Putamen (tissue), 1 donor: ENCODE measurements at places on chromosomes 13 and 19.

- DNase-seq = no peak
These were observed 22.2 kb downstream of the VSTM2B start for GRCh38 chr19:29547981-29548380.

DNA sequence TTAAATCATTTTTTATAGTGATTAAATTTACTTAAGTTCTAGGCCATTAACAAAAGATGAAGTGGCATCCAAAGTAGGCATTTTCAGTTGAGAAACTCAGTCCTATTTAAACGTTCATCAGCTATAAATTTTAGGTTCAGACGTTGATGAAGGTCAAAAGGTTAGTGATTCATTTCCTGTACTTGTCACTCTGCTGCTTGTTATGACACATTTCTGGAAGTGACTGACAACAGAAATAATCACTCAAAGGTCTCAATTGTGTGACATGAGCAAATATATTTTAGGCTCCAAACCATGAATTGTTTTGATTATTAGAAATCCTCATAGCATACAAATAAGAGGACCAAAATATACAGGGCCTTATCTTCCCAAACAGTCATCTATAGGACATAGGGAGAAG lies 10.3 kb upstream of the EDNRB start:
- no peak for DNase-seq

DNA sequence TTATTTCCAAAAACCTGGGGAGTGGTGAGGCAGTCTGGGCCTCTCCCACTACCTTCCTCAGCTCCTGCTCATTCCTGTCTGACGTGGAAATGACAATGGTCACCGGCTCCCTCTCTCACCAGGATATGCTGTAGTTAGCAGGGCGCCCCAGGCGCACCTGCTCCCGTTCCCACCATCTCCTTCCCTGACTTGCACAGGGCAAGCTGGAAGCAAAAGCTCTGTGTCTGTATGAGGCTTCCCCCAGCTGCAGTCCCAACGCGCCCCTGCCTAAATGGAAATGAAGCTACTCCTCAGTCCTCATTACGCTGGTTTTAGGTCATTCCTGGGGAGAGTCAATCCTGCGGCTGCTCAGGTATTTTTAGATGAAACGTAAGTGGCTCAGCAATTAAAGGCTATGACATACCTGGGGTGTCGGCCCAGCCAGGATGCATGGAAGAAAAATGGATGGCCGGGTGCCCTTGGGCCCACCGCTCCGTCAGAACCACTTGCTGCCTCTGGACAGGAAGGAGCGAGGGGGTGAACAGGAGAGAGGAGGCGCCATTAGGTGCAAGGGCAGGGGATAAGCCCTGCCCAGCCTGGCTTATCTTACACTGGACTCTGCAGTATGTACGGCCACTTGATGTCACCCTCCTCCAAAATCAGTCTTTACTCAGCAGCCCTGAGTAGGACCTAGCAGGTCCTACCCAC lies 32.4 kb downstream of the DHRS12 start:
- no peak for DNase-seq

- DNase-seq = no peak
These were observed 5.6 kb upstream of the GATAD2A start for GRCh38 chr19:19399733-19400433.

- DNase-seq = no peak
These were observed 419.9 kb upstream of the PRR20A start for GRCh38 chr13:56720841-56721240.

DNA sequence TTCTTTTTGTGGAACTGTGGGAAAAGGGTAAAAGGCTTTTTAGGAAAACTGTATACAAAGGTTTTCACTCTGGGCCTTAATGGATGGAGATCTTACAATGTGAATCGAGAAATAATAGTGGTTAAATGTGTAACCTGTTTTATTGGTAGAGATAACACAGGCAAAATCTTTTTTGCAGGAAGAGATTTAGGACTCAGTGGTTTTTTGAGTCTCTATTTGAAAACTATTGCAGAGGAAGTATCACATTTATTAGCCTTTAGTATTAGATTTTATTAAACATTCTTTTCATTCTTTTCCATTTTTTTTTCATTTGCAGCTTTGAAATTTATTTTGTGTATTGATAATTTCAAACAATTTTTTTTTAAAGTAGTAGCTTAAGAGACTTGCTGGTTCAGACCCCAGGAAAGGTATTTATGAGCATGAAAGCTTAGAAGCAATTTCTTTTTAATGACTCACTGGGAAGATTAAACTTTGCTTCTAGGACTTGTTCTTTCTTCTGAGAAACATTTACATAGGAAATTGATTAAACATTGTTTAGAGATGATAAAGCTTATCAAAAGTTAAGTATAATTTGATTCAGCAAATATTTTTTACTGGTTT lies 10.5 kb downstream of the KLF5 start:
- no peak for DNase-seq

DNA sequence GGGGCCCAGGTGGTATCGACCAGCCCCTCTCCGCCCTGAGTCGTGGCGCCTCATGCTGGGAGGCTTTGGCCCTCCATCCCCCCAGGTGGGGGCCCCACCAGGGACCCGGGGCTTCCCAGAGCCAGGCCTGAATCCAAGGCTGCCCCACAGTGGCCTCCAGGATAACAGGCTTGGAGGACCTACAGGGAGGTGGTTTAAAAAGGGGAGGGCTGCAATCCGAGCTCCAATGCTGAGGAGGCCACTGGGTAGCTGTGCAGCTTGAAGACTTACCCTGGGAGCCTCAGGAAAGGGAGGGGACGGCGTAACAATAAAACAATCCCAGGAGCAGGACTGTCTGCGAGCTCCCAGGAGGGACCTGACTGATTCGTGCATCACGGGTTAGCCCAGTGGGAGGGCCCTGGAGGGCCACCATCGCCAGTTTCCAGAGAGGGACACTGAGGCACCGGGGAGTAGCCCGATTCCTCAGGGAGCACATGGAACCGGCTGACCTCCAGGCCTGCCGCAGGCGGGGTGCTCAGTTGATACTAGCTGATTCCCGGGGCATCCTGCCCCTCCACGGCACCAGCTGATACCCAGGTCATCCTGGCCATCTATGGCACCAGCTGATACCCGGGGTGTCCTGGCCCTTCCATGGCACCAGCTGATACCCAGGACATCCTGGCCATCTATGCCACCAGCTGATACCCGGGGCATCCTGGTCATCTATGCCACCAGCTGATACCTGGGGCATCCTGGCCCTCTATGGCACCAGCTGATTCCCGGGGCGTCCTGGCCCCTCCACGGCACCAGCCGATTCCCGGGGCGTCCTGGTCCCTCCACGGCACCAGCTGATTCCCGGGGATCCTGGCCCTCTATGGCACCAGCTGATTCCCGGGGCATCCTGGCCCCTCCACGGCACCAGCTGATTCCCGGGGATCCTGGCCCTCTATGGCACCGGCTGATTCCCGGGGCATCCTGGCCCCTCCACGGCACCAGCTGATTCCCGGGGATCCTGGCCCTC lies 3.7 kb upstream of the C2CD4C start:
- DNase-seq = no peak

GRCh38 chr13:109922518-109922917 lies 136.1 kb upstream of the IRS2 start:
- DNase-seq = no peak

DNA sequence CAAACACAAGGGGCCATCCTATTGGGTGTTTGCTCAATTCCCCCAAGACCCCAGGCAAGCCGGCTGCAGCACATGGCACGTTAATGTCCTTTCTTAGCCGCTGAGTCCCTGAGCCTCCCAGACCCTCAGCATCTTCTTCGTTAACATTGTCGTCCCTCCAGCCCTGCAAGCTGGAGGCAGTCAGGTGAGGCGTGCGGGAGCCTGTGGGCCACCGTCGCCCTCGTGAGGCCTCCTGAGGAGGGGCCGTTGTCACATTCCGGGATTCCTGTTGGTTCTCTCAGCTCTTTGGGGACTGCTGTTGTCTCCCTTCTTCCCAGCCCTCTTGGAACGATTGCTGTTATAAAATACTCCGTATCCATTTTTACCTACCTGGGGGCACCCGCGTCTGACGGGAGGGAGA lies 140.6 kb downstream of the KDM4B start:
- DNase-seq = no peak

- DNase-seq = no peak
These were observed 13.5 kb upstream of the TLE5 start for GRCh38 chr19:3075605-3076431.

GRCh38 chr13:54657588-54657987 lies 1629.0 kb downstream of the OLFM4 start:
- DNase-seq = no peak

- no peak for DNase-seq
These were observed 482.0 kb downstream of the PCDH20 start for GRCh38 chr13:60933638-60934037.

DNA sequence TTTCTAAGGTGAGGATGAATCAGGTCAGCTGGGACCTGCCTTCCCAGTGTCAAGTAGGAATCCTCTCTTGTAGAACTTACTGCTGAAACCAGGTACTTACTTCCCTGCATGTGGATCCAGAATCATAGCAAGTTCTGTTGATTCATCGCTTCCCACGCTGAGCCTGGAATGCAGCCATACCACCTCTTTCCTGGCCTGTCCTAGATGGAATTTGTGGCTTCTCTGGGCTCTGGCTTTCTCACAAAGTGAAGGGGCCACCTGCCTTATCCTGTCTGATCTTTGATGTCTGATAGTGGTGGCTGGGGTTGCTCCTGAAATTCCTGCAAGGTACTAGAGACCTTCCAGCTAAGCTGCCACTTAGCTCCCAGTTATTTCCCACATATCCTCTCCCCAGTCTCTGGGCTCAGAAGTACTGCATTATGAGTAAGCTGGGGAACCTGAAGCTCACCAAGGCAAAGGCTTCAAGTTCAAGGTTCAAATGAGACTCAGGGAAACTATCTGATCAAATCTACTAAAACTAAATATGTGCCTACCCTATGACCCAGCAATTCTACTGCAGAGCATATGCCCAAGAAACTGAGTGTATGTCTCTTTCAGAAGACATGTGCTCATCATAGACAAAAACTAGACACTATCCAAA lies 103.5 kb downstream of the SUCLA2 start:
- DNase-seq = no peak

GRCh38 chr19:46283771-46284170 lies 13.1 kb upstream of the HIF3A start:
- no peak for DNase-seq

DNA sequence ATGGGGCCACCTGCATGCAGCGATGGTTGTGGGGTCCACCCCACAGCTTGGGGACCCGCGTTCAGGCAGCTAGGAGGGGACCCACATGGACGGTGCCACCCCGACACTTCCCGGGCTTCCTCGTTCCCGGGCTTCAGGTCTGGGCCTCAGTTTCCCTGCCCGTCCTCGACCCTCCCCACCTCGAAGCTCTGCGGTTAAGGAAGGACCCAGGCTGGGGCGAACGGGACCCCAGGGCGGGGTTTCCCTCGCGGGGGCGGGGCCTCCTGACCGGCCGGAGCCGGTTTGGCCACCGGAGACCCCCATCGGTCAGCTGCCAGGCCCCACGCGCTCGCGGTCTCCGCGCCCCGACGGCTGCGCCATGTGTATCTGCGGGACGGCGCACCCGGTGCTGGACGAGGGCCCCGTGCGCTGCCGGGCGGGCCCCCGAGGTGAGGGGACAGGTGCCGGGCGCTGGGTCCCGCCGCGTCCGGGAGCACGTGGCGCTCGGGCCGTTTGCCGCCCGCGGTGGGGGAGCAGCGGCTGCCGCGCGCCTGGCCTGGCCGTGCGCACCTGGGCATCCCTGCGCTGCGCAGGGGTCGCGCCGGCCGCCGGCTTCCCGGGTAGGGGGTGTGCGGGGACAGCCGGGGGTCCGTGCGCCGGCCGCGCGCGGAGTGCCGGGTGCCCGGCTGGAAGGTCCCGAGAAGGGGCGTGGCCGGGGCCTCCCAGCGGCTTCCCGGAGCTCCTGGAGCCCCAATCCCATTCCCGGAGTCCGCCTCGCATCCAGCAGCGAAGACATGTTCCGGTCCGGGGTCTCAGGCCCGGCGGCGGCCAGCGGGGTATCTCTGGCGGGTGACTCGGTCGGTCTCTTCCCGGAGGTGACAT lies 4.2 kb downstream of the ARHGAP45 start:
- DNase-seq = no peak

DNA sequence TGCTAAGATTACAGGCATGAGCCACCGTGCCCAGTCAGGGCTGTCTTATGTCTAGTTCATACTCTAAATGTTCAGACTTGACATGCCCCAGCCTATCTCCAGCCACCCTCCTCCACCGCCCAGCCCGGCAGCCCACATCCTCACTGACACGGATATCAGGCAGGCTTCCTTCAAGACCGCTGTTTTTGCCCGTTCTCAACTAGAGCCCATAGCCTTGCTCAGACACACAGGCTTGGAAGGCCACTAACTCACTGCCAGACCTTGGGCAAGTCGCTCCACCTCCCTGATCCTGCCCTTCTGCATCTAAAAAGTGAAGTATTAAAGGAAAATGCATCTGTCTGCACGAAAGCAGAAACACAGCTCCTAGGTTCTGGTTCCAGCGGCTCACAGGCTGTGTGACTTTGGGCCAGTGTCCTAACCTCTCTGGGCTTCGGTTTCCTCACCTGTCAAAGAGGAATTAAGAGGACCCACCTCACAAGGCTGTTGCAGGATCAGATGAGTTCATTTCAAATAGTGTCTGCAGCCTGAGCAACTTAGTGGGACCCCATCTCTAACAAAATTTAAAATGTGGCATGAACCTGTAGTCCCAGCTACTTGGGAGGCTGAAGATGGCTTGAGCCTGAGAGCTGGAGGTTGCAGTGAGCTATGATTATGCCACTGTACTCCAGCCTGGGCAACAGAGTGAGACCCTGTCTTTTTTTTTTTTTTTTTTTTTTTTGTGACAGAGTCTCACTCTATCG lies 14.5 kb upstream of the CERS4 start:
- no peak for DNase-seq

DNA sequence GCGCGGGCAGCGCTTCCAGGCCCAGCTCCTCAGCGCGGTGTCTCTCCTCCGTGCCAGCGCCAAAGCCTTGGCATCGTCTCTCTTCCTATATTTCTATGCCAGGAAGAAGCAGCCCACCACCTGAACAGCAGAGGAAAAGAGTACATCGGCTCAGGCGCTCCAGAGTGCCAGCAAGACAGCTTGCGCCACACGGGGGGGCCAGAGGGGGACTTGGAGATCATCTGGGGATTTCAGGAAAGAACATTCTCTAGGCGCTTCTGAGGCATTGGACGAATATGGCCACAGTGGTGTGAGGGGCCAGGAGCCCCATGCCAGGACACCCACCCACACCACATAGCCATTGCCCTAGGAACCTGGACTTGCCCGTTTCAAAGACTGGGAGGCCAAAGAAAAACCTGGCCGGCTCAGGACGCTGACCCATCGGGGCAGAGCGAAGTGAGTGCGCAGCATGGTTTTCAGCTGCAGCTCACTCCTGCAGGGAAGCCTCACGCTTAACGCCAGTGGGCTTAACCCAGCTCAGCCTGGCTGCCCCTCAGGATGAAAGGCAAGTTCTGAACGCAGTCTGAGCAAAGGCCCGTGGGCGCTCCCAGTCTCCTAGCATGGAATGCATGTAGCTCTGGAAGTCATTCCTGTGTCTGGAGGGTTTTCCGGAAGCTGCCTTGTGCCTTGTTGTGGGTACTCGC lies 62.1 kb downstream of the GGACT start:
- no peak for DNase-seq

DNA sequence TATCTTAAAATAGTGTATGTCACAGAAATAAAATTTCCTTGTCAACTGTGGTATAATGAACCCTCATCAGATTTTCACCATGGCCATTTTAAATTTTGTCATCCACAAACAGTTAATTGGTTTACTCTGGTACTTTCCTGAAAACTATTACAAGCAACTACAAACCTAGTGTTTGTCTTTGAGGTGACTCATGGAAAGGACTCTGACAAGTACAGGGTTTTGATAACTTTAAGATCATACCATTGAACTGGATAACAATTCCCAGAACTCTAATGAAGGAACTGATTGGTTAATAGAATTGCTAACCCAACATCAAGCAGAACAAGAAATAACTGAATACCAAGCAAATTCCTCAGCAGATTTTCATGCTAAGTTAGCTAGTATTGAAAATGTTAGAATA lies 237.7 kb upstream of the IPO5 start:
- DNase-seq = no peak

- no peak for DNase-seq
These were observed 126.9 kb downstream of the FGF9 start for GRCh38 chr13:21797736-21798135.
